Psoas muscle (tissue), 8 donors: ENCODE measurements at places on chromosomes 5 and 9. TPM values are rescaled to one million over a fixed set of nuclear protein-coding genes. Genes with fewer than 3 reads are reported as not detected.

The ADAM19 gene
- 4.5 TPM for total RNA-seq

The SMIM23 gene
- not detected for total RNA-seq

The SLC6A18 gene
- total RNA-seq: not detected

The C9orf153 gene
- 0.51 TPM for total RNA-seq

The KCNV2 gene
- not detected for total RNA-seq

The RAI14 gene
- 2.4 TPM for total RNA-seq

The C8G gene
- total RNA-seq: 6.8 TPM

The ADAMTSL2 gene
- 0.34 TPM for total RNA-seq

The LCN12 gene
- total RNA-seq: not detected

GRCh38 chr5:6608016-6608415 is 24.8 kb downstream of the NSUN2 start:
- no peak for DNase-seq

GRCh38 chr9:86902586-86902985 is 44.7 kb downstream of the GAS1 start:
- no peak for DNase-seq

DNA sequence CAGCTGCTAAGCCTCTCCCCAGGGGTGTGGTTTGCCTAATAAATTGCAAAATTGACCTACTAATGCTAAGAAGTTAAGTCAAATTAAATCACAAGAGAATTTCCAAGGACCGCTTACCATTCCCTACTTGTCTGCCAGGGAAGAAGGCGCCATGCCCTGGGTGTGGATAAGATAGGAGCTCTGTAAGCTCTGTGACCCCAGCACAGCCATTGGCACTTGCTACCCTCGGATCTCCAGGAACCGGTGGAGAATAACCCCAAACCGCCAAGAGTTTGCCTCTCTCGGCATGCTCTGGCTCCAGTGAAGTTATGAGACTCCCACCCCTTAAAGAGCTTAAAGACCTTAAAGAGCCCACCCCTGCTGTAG is 58.9 kb downstream of the NEURL1B start:
- peak; percentile 67 for DNase-seq

DNA sequence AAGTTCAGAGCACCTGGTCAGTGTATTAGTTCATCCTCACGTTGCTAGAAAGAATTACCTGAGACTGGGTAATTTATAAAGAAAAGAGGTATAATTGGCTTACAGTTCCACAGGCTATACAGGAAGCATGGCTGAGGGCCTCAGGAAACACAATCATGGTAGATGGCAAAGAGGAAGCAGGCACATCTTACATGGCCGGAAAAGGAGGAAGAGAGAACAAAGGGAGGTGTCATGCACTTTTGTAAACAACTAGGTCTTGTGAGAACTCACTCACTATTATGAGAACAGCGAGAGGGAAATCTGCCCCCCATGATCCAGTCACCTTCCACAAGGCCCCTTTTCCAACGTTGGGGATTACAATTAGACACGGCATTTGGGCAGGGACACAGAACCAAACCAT is 28.8 kb upstream of the CAVIN4 start:
- no peak for DNase-seq

DNA sequence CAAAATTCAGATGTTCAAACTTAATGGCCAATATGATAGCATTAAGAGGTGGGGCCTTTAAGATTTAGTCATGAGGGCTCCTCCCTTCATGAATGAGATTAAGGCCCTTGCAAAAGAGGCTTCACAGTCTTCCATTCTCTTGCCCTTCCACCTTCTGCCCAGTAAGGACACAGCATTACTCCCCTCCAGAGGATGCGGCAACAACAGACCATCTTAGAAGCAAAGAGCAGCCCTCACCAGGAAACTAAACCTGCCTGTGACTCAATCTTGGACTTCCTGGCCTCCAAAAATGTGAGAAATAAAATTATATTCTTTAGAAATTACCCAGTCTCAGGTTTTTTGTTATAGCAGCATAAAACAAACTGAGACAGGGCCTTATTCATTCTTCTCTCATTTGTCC is 8.2 kb downstream of the AP3B1 start:
- no peak for DNase-seq

GRCh38 chr9:29659736-29660135 is 2086.5 kb upstream of the C9orf72 start:
- no peak for DNase-seq

DNA sequence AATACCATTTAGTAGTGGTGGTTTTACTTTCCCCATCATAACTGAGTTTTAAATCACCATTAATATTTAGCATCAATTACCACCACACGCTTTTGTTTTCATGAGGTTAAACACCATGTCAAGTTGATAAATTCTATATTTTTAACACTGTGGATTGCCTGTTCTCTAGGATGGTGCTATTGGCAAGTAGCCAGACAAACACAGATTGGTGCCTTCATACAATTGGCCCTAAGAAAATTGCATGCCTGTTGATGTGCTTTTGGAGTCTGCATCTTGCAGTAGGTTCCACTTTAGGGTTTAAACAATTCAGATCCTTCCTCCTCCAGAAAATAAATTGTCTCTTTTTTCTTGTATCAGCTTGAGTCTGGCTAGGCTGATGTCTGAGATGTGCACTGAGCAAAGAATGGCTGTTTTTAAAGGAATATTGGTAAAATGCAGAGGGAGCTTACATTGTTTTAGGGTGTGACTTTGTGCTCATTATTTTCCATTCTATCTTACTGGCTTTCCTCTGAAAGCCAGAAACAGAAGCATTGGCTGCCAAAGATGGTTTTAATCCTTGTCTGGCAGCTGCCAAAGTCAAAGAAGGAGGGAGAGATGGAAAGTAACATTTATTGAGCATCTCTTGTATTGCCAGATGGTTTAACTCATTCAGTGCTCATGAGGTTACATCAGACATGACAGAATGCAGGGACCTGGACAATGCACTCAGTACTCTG is 19.6 kb upstream of the MAN2A1 start:
- DNase-seq: no peak

DNA sequence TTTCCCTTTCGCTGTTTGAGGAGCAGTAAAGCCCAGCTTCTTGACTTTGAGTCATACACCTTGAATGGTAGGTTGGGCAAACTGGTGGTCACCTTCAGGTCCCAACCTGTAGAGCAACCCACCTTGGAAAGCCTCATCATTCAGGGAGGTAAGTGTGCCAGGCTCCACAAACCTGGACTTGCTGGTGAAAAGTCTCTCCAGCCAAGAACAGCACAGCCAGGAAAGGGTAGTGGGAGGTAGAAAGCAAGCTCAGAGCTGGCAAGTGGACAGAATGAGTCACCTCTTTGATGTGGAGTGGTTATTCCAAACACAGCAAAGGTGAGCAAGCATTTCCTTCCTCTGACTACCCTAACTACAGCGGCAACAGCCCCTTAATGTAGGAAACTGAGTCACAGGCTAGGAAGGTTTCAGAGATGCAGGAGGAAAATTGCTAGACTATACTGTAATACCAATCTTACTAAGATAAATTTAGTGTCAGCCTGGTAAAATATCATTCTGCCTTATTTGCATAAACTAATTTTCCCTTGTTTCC is 117.5 kb upstream of the MTAP start:
- DNase-seq: no peak

DNA sequence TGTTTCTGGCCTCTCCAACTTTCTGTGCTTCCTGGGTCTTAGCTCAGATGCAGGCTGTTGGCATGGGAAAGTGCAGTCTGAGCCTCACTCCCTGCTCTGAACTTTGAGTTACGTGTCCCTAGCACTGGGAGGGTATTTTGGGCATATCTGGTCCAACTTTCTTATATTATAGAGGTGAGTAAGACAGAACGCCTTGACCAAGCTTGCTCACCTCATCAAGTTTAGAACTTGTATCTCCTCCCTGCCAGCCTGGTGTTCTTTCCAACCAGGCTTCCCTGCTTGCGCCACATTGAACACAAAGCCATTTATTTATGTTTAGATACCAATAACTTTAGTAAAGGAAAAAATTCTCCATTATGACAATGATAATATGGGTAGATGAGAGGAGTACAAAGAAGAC is 33.2 kb downstream of the TNC start:
- DNase-seq: no peak

DNA sequence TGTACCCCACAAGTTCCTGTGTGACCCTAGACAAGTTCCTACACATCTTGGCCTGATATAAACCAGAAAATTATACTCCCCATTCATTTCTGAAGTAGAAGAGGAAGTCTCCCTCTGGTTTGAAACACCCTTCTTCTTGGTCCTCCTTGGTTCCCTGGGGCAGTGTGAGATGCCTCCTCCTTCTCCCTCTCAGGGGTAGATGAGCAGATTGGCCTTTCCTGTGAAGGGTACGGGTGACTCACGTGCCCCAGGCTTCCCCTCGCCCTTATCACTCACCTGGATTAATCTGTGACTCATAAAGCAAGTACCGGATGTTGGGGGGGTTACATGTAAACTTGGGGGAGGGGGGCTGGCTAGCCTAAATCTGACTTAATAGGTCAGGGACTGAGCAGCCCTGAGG is 11.1 kb upstream of the AQP3 start:
- DNase-seq: no peak
